ENCODE measurements at places on chromosomes 3 and 15.
A peak's percentile ranks its signal among the peaks of the same experiment; 100 is the strongest.

GRCh38 chr3:129349791-129350190 lies 71.1 kb downstream of the HMCES start:
- no peak for DNase-seq

- no peak for DNase-seq
Observed at GRCh38 chr3:37124435-37124834, 49.9 kb downstream of the LRRFIP2 start.

DNA sequence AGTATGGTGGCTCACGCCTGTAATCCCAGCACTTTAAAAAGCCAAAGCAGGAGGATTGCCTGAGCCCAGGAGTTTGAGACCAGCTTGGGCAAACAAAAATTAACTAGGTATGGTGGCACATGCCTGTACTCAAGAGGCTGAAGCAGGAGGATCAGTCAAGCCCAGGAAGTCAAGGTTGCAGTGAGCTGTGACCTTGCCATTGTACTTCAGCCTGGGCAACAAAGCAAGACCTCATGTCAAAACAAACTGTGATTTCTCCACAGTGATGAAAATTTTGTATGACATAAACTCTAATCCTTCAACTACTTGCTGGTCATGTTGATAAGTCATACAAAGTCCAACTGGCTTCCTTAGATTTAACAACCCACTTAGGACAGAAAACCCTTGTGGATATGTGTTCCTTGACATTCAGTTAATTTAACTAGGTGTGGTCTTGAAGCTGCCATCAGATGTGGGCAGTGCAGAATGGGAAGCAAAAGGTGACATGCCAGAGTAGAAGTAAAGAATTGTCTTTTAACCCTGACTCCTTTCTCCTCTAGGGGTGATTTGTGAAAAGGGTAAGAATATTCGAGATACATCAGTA lies 263.3 kb downstream of the PTPRG start:
- DNase-seq = no peak

DNA sequence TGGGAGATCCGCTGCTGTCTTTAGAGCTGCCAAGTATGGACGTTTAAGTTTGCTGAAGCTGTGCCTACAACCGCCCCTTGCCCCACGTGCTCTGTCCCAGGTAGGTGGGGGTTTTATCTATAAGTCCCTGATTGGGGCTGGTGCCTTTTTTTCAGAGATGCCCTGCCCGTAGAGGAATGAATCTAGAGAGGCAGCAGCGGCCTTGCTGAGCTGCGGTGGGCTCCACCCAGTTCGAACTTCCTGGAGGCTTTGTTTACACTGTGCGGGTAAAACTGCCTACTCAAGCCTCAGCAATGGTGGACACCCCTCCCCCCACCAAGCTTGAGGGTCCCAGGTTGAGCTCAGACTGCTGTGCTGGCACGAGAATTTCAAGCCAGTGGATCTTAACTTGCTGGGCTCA lies 83.4 kb upstream of the FGF7 start:
- no peak for DNase-seq

DNA sequence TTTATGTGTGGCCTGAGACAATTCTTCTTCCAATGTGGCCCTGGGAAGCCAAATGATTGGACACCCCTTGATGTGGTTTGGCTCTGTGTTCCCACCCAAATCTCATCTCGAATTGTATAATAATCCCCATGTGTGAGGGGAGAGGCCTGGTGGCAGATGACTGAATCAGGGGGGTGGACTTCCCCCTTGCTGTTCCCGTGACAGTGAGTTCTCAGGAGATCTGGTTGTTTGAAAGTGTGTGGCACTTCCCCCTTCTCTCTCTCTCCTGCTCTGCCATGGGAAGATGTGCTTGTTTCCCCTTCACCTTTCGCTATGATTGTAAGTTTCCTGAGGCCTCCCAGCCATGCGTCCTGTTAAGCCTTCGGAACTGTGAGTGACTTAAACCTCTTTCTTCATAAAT lies 60.1 kb upstream of the PARL start:
- DNase-seq = no peak

DNA sequence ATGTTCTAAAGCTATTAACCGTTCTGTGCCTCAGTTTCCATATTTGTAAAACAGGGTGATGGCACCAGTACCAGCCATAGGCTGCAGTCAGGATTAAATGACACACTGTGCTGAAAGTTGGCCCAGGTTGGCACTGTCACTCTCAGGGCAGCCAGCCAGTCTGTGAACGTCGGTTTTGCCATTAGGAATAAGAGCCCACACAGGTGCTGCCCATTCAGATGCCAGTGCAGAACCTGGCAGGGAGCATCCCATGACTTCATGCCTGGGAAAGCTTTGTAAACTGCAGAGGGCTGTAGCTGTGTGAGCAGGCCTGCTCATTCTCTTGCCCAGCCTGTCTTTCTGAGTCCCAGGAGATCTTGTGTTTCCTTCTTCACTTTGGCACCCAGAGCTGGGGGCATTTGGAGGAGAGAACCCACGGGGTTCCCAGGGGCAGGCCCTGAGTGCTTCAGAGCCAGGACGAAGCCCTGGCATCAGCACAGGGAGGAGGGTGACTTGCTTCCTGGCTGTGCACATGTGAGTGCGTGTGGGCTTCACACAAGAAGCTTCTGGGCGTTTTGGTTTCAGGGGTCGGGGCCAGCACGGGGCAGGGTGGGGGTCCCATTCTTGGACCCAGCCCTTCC lies 46.9 kb downstream of the ZNF710 start:
- DNase-seq = no peak

DNA sequence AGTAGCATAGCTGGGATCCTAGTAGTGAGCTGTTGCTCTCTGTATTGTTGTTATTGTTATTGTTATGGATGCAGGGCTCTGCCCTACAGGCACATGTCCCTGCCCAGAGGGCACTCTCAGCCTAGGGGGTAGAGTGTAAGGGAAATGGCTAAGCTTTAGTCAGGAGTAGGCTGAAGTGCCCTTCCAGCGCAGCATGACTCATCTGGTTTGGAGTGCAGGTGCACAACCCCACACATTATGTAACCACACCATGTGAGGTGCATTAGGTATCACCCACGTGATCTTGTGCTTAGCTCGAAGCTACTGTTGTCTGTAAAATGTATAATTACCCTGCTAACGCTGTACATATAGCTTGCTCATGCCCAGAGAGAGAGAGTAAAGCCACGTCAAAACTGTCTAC lies 48.3 kb upstream of the TIPARP start:
- DNase-seq = peak; percentile 46

DNA sequence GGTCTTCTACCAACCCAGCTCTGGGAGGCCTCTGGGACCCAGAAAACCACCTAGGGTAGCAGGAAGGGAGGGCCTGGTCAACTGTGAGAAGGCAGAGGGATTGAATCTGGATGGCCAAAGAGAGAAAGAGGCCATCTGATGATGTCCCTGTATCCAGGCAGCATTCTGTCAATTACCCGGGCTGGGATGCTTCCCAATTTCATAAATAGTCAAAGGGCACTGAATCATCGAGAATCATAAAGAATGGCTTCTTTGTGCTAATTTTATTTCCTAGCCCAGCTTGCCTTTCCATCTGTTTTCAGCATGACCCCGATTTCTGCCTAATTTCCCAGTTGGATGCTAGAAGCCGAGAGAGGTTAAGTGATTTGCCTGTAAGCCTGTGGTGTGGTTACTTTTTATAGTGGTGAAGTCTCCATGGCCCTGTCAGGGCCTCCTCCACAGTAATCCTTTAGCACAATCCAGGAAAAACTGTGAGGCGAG lies 129.2 kb downstream of the FAM43A start:
- DNase-seq = no peak

- DNase-seq = peak; percentile 21
Observed at GRCh38 chr3:113516115-113516505, 1.2 kb upstream of the SPICE1 start.

GRCh38 chr15:91422797-91423196 lies 322.7 kb downstream of the SV2B start:
- DNase-seq = no peak

GRCh38 chr15:45347033-45347432 lies 31.3 kb downstream of the GATM start:
- no peak for DNase-seq

DNA sequence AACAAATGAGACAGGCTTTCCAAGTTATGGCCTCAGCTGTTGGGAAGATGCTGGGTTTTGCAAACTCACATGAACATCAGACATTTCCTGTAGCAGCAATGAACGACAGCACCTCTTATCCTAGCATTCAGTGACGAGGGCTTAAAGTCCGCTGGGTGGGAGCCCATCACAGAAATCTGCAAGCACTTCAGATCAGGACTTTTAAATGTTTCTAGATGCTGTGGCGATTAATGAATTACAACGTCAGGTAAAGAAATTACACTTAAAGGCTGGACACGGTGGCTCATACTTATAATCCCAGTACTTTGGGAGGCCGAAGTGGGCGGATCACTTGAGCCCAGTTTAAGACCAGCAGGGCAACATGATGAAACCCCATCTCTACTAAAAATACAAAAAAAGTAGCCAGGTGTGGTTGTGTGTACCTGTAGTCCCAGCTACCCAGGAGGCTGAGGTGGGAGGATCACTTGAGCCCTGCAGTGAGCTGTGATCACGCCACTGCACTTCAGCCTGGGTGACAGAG lies 3.9 kb downstream of the AEN start:
- no peak for DNase-seq

- peak; percentile 70 for DNase-seq
Observed at GRCh38 chr3:137509354-137510045, 254.6 kb upstream of the SOX14 start.

DNA sequence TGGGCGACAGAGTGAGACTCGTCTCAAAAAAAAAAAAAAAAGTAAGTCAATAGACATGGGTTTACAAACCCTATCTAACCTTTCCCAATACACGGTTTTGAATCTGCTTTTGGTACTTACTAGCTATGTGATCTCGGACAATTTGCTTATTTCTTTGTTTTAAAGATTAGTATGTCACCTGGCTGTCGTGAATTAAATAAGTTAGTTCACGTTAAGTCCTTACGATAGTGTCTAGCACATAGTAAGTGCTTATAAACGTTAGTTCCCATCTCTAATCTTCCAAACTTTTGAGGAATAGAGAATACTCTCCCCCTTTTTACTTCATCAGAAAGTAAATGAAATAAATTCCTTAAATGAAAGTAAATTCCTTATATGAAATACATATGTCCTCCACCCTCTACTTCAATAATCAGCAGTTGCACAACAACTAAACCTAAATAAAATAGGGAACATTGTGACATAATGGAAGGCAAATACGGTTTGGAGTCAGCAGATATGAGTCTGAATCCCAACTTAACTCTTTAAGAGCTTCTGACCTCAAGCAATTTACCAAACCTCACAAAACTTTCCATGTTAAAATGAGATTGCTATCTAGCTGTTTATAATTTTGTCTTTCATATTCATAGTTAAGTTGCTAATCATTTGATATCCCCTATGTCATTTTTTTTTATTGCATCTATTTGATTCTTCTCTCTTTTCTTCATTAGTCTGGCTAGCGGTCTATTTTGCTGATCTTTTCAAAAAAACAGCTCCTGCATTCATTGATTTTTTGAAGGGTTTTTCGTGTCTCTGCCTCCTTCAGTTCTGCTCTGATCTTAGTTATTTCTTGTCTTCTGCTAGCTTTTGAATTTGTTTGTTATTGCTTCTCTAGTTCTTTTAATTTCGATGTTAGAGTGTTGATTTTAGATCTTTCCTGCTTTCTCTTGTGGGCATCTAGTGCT lies 134.6 kb downstream of the PEAK1 start:
- DNase-seq = no peak

GRCh38 chr3:134694466-134694865 lies 43.6 kb upstream of the KY start:
- no peak for DNase-seq

GRCh38 chr3:46907271-46907670 lies 29.8 kb downstream of the PTH1R start:
- no peak for DNase-seq

- DNase-seq = no peak
Observed at GRCh38 chr3:77835921-77836320, 796.0 kb downstream of the ROBO2 start.

DNA sequence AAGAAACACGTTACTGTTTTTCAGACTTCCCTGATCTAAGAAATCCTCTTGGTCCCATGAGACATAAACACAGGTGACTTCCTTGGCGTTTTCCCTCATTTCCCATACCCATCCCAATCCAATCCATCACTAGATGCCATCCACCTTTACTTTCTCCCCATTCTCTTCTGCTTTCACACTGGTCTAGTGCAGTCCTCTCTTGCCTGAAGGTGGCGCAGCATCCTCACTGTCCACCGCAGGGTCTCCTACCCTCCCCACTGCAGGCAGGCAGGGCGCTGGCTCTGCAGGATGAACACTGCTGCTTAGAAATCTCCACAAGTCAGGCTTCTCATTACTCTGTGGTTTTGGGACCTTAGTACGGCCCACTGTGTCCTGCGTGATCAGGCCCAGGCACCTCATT lies 58.2 kb downstream of the RAB7A start:
- DNase-seq = no peak

DNA sequence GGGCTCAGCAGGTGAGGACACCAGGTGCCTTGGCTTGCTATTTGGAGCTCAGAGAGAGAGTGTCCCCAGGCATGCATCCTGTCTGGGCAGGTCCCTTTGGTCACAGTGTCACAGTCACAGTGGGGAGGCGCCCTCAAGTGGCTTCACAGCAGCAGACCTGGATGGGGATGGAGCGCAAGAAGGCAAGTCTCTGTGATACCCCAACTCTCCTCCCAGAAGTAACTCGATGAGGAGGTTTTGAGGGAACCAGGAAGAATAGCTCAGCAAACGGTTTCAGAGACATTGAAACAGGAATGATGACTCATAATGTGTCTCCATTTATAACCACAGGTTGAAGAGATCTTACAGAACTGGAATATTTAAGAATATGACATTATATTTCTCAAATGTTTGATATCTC lies 66.5 kb upstream of the SH3GL3 start:
- DNase-seq = no peak

- no peak for DNase-seq
Observed at GRCh38 chr3:51957520-51958205, 2.5 kb downstream of the GPR62 start.

Measured in DMS79 treated with DMSO at 0.1 percent for 48 hours (cell line).